ENCODE measurements at places on chromosomes 1 and 21. TPM values are rescaled to one million over a fixed set of nuclear protein-coding genes. Genes with fewer than 3 reads are reported as not detected.

DNA sequence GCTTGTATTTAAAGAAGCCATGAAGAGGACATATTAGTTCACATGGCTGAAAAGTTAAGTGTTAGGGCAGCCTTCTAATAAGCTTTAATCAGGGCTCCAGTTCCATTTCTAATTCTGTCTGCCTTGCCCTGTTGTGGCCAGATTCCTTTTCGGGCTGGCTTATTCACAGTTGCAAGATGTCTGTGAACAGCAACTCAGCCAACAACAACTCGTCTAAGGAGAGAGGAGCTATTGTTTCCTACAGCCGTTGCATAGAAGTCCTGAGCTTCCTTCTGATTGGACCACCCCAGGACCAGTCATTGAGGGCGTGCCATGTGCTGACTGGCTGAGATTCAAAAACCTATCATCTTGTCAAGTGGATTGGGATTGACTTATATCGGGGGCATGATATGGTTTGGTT, 18.6 kb upstream of the COQ8A start:
- no peak for DNase-seq

DNA sequence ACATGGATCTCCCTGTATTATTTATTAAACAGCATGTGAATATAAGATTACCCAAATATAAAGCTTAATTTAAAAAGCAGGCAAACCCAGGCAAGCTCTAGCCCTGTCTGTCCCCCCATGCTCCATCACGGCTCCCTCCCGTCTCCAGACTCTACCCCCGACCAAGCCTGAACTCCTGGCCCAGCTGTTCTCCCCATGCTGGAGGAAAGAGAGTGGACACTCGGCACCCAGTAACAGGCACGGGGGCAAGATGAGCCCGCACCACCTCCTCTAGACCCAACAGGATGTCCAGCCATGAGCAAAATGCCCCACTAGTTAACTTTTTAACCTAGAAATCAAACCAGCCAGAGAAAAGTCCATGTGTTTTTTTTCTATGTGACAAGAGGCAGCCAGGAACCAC, 19.3 kb downstream of the SLC19A1 start:
- no peak for DNase-seq

DNA sequence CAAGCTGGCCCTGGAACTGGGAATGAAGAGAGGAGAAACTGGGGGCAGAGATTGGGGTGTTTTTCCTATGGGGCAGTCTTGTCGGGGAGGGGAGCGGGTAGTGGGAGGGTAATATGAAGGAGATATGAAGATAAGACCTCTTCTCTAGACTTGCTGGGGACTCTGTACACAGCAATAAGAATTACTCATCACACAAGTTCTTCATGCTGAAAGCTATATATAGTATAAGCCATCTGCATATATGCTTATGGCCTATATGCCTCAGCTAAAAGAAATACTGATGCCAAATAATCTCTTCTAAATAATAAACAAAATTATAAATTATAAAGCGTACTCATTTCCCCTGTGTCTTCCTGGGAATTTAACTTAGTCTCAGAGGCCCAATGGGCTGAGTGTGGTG, 7.9 kb downstream of the RHEX start:
- DNase-seq, result no peak

The TMEM240 gene
- total RNA-seq, result 18.1 TPM

Measured in occipital lobe (tissue), 3 donors.